ENCODE measurements at places on chromosomes 4 and X. TPM values are rescaled to one million over a fixed set of nuclear protein-coding genes. Genes with fewer than 3 reads are reported as not detected.

- no peak for DNase-seq
These were observed 14.3 kb downstream of the RRAGB start for GRCh38 chrX:55731826-55732225.

DNA sequence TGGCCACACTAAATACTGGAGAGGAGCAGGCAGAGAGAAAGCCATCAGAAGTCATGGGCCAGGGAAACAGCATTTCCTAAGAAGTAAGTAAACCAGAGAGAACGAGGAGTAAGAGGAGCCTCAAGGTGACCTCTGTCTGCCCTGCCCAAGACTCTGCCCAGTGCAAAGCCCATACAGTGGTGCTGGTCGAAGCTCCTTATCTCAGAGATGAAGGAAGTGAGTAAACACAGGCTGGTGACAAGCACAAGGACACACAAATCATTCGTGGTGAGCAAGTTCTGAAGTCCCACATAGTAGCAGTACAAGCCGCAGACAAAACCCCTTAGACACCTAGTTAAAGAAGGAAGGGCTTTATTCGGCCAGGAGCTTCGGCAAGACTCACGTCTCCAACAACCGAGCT is 62.7 kb downstream of the DCTD start:
- DNase-seq = no peak

The SPANXB1 gene
- not detected for total RNA-seq

The SLC38A5 gene
- 10.2 TPM for total RNA-seq

DNA sequence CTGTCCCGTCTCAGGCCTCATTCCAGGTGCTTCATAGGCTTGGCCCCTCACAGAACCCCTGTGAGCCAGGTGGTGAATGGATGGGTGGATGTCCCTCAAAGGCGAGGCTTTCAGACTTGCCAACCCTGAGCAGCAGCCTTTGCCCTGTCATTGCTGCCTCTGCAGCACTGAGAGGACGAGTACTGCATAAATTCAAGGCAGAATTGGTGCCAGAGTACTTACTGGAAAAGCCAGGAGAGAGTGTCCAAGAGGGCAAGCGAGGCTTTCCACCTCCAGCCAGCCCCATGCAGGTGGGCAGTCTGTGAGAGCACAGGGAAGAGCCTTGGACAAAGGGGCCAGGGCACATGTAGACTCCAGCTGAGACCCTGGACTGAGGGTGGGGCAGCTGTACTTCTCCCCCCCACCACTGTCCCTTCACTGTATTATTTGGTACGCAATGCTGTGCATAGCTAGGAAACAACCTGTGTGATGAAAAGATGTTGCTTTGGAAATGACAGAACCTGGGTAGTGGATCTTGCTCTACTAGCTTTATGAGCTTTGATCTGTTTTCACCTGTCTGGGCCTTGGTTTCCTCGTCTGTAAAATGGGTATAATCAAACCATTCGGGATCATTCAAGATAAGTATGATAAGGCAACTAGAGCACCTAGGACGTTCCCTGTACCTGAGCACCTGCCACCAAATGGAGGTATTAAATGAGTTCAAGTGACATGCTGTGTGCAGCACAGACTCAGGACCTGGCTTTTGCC is 224.9 kb upstream of the PSAPL1 start:
- DNase-seq = no peak

The GDPD2 gene
- total RNA-seq = not detected

The C4orf51 gene
- not detected for total RNA-seq

The BTK gene
- total RNA-seq = not detected

DNA sequence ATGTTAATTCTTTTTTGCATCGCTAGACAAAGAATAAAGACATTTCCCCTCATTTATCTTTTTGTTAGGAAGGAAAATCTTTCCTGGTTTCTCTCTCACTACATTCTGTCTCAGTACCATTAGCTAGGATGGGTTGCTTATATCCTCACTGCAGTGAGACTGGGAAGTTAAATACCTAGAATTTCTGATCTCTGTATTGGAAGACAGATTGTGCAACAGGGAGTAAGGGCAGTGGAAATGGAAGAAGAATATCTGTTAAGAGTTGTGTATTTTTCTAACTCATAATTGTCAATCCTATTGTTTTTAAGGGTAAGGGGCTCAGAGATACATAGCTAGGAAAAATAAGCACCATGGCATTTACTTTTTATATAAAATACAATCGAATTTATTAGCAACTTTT is 19.6 kb downstream of the PTPN13 start:
- DNase-seq = no peak

DNA sequence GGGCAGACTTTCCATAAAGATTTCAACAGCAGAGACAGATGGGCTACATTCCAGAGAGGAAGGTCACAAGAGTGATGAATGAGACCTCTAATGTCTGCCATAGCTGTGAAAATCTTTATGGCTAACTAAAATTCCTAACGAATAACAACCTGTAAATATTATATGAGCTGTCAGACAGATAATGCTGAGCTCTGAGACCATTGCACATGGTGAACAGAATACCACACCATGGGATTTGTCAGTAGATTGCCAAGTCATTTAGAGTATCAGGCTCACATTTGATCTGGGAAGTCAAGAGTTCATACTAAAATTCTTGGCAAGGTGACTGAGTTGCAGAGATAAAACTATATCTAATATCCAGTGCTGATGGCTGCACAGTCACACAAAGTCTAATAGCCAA is 259.2 kb upstream of the FTHL17 start:
- no peak for DNase-seq

DNA sequence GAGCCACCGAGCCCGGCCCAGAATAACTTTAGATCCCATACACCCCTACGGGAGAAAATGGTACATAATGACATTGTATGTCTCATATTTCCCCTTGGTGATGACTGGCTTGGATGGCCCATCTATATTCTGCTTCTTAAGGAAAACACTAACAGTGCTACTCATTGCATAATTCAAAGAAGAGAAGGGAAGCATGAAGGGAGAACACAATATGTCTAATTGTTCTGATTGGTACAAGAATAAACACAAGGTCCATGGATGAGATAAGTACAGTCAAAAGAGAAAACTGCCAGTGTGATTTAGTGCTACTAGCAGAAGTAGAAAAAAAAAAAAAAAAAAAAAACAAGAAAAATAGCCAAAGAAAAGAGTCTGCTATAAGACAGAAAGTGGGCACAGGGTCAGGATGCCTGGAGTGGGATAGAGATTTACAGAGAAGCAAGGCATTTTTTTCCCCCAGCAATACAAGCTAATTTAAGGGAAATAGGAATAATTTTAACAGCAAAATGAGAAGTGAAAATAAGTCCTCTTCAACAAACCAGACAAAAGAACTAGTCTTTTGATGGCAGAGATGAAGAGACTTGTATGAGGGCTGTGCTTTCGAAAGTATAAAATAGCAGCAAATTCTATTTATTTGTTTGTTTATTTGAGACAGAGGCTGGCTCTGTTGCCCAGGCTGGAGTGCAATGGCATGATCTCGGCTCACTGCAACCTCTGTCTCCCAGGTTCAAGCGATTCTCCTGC is 96.5 kb upstream of the MAP3K15 start:
- DNase-seq = no peak

The TRIML2 gene
- total RNA-seq = not detected

GRCh38 chr4:11912886-11913285 is 484.2 kb upstream of the HS3ST1 start:
- peak; percentile 82 for DNase-seq

DNA sequence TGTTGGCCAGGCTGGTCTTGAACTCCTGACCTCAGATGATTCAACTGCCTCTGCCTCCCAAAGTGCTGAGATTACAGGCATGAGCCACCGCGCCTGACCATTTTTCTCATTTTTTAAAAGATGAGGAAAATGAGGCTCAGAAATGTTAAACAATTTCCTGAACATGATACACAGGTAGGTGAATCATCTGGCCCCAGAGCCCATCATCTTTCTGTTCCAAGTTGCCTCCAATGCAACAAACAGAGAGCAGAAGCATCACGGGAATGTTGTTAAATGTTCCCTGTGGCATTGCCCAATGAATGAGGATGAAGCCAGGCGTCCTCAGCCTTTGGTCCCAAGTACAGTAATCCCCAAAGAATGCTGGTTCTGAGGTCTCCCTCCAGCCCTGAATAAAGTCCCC is 31.3 kb upstream of the ANXA5 start:
- DNase-seq = peak; percentile 96

DNA sequence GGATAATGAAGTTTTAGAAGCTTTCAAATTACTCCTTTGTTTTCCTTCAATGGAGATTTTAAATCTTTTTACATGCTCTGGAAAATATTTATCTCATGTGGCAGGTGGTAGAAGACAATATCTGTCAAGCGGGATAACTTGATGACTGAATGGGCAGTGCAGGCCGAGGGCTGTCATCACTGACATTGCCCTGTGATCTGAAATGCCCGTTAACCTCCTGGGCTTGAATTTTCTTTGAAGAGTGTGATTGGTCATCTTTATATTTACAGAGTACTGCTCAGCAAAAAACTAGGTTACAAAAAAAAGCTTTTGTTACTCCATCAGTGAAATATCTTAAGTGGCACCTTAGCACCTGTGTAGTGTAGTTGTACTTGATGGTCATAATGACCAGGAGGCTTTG is 147.5 kb downstream of the GATB start:
- DNase-seq = no peak

GRCh38 chr4:4687935-4688727 is 146.3 kb upstream of the STX18 start:
- no peak for DNase-seq

The TMSB15C gene
- 3.3 TPM for total RNA-seq

DNA sequence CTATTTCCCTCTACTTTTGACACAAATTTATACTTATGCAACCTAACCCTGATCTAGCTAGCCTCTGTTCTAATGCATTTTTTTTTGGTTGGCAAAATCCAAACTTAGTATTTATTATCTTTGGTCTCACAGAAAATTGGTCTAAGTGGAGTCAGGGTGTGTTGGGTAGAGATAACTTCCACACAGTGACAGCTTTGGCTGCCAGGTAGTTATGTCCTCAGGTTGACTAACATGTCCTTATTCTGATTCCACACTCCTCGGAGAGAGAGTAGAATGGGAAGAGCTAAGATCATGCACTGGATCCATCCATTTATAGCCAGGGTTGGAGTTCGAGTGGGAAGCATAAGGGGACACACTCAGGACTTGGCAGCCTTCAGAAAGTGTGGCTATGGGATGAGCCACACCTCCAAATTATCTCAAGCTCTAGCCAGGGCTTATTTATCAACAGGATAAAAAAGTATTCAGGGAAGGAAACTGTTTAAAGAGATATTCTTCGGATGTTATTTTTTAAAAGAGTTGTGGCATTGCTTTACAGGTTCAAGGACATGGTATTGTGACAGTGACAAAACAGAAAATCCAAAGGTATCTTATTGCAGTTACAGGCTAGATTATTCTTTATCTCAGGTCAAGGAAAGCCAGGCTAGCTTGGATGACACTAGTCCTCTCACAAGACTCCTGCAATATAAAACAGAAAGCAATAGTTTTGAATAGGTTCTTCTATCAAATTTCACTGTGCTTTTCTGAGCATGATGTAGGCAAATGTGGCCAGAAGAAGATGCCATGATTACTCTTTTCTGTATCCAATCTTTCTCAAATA is 51.5 kb downstream of the NPY1R start:
- no peak for DNase-seq

Measured in fibroblast of the aortic adventitia (primary cell).